MCF 10A (cell line): ENCODE measurements at places on chromosomes 7 and 10. TPM values are rescaled to one million over a fixed set of nuclear protein-coding genes. Genes with fewer than 3 reads are reported as not detected.

GRCh38 chr7:26447116-26447515, 155.5 kb downstream of the SNX10 start:
- no peaks in the 10 kb centered on the region for H3K27me3 ChIP-seq
- no peak for DNase-seq
- no peak overlapping the region for H3K27ac ChIP-seq
- H3K4me3 ChIP-seq, result no peak overlapping the region
- H3K36me3 ChIP-seq, result no peaks in the 10 kb centered on the region

The GRM8 gene
- not detected in 2 replicates for total RNA-seq

- H3K27ac ChIP-seq, result peak overlapping the region; percentile 92
- no peaks in the 10 kb centered on the region for H3K27me3 ChIP-seq
- H3K4me1 ChIP-seq, result peaks cover 35% of the 10 kb centered on the region
- H3K36me3 ChIP-seq, result peaks cover 18% of the 10 kb centered on the region
- H3K4me3 ChIP-seq, result peak overlapping the region; percentile 86
Measured at GRCh38 chr7:816751-817671, 15.3 kb upstream of the SUN1 start.

- no peaks in the 10 kb centered on the region for H3K27me3 ChIP-seq
- peak overlapping the region; percentile 63 for H3K27ac ChIP-seq
- peaks cover 42% of the 10 kb centered on the region for H3K36me3 ChIP-seq
- no peak for DNase-seq
Measured at GRCh38 chr7:151062111-151062398, 2.7 kb downstream of the SLC4A2 start.

- no peak overlapping the region for H3K4me3 ChIP-seq
- H3K4me1 ChIP-seq, result peaks cover 33% of the 10 kb centered on the region
- DNase-seq, result peak; percentile 39
Measured at GRCh38 chr7:129970816-129971215, 18.1 kb upstream of the UBE2H start.

The ASAH2 gene
- 3.9 and 7.4 TPM in 2 replicates for total RNA-seq

The KCNIP2 gene
- 2.1 and 2.6 TPM in 2 replicates for total RNA-seq

DNA sequence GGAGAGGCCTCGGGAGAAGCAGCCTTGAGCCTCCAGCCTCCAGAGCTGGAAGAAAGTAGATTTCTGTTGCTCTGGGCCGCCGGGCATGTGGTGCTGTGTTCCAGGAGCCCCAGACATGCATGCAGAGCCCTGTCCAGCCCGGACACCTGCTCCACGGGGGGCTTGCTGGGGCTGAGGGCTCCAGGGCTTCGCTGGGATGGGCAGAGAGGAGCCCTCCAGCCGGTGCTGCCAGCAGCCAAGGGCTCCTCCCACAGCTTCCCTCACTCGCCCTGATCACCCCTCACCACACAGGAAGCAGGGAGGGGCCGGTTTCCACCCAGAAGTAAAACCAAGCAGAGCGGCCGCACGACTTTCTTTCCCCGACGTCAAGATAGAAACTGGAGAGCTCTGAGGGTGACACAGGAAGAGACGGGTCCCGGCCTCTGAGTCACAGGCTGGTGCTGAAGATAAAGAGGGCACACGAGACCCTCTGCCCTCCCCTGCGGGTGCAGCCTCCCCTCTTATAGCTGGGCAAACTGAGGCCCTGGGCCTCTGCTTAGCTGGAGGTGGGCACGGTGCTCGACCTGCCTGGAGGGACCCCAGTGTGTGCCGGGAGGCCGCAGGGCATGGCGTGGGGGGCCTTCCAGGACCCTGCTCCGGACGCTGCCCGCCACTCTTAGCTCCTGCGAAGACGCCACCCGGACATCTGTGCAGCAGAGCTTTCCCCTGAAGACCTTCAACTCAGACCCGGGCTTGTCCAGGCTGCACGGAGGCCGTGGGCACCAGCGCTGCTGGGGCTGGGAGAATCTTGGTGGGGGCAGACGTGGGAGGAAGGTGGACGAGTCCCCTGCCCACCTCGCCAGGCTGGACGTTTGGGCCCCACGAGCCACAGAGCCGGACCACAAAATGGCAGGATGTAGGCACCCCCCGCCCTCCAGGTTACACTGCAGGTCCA, 31.1 kb downstream of the ADAP1 start:
- H3K4me1 ChIP-seq, result no peaks in the 10 kb centered on the region
- no peaks in the 10 kb centered on the region for H3K27me3 ChIP-seq
- no peak for DNase-seq

GRCh38 chr10:43292755-43293676, 26.2 kb upstream of the RASGEF1A start:
- H3K27me3 ChIP-seq, result no peaks in the 10 kb centered on the region
- H3K4me1 ChIP-seq, result peaks cover 5% of the 10 kb centered on the region
- no peak overlapping the region for H3K4me3 ChIP-seq

GRCh38 chr10:98956576-98957260, 278.9 kb downstream of the HPSE2 start:
- no peaks in the 10 kb centered on the region for H3K36me3 ChIP-seq
- no peaks in the 10 kb centered on the region for H3K27me3 ChIP-seq
- H3K27ac ChIP-seq, result no peak overlapping the region
- H3K4me1 ChIP-seq, result no peaks in the 10 kb centered on the region
- no peak for DNase-seq

DNA sequence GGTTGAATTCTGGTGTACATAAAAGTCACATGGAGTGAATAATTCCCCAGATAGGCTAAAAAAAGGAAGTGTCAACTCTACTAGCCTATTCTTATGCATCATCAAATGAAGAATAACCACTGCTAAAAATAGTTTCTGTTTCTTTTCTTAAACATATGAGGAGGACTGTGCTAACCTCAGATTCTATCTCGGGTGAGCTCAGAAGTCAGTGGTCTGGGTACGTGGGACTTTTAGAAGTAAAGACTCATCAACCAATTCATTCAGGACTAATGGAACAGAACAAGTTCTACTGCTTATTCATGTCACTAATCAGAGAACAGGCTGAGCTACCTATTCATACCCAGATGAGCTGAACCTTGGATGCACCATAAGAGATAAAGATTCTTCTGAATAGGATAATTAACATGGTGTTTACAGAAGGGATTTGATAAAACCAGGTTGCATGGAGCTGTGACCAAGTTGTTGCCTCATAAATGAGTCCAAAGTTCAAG, 9.5 kb upstream of the ASAH2 start:
- no peak for DNase-seq
- H3K27me3 ChIP-seq, result peaks cover 81% of the 10 kb centered on the region
- H3K4me1 ChIP-seq, result no peaks in the 10 kb centered on the region
- H3K27ac ChIP-seq, result no peak overlapping the region
- H3K36me3 ChIP-seq, result no peaks in the 10 kb centered on the region

- no peak overlapping the region for H3K27ac ChIP-seq
- H3K27me3 ChIP-seq, result peaks cover 41% of the 10 kb centered on the region
Measured at GRCh38 chr10:123840714-123841113, 50.9 kb downstream of the CPXM2 start.

GRCh38 chr7:77687747-77688144, 8.5 kb upstream of the RSBN1L start:
- H3K36me3 ChIP-seq, result peaks cover 24% of the 10 kb centered on the region
- peak overlapping the region; percentile 35 for H3K27ac ChIP-seq
- H3K4me3 ChIP-seq, result no peak overlapping the region
- peaks cover 23% of the 10 kb centered on the region for H3K4me1 ChIP-seq

The CYP17A1 gene
- total RNA-seq, result not detected in 2 replicates

The SLC37A3 gene
- total RNA-seq, result 25.5 and 36.1 TPM in 2 replicates

DNA sequence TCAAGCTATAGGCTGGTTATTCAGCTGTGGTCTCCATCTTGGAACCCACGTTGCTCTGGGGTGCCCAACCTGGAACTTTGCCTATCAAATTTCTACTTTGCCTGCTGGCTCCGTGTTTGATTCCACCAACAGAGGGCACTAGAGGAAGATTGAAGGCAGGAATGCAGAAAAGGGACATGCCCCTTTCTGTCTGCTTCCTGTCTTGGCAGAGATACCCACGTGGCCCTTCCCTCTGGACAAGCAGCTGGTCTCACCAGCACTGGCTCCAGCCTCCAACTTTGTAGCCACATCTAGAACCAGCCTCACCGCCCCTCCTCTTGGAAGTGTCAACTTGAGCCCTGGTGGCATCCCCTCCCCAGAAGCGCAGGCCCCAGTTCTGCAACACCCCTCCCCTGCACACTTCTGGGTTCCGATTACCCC, 52.1 kb upstream of the ZNF438 start:
- no peaks in the 10 kb centered on the region for H3K36me3 ChIP-seq
- no peak overlapping the region for H3K4me3 ChIP-seq
- no peak overlapping the region for H3K27ac ChIP-seq
- no peaks in the 10 kb centered on the region for H3K4me1 ChIP-seq
- DNase-seq, result peak; percentile 66
- H3K27me3 ChIP-seq, result no peaks in the 10 kb centered on the region

The AGR3 gene
- total RNA-seq, result not detected in 2 replicates

DNA sequence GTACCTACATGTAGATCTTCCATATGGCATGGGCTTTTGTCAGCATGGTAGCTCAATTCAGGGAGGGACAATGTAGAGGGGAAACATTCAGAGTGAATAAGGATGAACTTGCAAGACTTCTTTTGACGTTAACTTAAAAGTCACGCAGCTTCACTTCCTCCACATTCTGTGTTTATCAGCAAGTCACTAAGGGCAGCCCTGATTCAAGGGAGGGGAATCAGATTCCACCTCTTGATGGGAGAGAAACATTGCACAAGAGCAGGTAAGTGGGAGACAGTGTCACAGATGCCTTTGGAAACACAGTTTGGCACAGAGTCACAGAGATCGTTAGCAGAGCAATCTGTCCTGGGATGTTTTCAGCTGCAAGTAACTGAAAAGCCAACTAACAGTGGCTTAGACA, 26.2 kb downstream of the C10orf67 start:
- DNase-seq, result no peak
- no peak overlapping the region for H3K4me3 ChIP-seq
- no peaks in the 10 kb centered on the region for H3K4me1 ChIP-seq
- H3K27me3 ChIP-seq, result no peaks in the 10 kb centered on the region
- no peaks in the 10 kb centered on the region for H3K36me3 ChIP-seq
- H3K27ac ChIP-seq, result no peak overlapping the region

GRCh38 chr7:154183482-154183881, 131.3 kb downstream of the DPP6 start:
- no peak overlapping the region for H3K4me3 ChIP-seq
- DNase-seq, result no peak
- no peak overlapping the region for H3K27ac ChIP-seq

The CYP2C9 gene
- not detected in 2 replicates for total RNA-seq

The CYP26C1 gene
- total RNA-seq, result 0.07 and 0.14 TPM in 2 replicates

DNA sequence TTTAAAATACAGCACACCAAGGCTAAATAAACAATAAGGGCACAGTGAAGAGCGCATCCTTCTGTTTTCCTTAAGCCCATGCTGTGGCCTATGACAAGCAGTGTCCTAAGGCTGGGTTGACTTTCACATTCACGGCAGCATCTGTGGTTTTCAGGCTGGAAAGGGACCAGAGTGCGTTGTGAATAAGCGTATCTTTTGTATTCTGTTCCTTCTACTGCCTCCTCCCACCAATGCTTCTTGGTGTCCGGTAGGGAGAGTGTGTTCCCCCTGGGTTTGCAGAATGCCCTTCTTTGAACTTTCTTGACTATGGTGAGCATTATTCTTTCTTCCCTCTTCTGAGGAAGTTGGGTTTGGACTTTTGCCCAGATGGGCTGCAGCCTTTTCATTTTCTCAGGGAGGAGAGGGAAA, 73.6 kb downstream of the ABCA13 start:
- H3K4me1 ChIP-seq, result no peaks in the 10 kb centered on the region
- no peak for DNase-seq
- H3K27me3 ChIP-seq, result peaks cover 55% of the 10 kb centered on the region
- no peak overlapping the region for H3K4me3 ChIP-seq
- no peak overlapping the region for H3K27ac ChIP-seq

DNA sequence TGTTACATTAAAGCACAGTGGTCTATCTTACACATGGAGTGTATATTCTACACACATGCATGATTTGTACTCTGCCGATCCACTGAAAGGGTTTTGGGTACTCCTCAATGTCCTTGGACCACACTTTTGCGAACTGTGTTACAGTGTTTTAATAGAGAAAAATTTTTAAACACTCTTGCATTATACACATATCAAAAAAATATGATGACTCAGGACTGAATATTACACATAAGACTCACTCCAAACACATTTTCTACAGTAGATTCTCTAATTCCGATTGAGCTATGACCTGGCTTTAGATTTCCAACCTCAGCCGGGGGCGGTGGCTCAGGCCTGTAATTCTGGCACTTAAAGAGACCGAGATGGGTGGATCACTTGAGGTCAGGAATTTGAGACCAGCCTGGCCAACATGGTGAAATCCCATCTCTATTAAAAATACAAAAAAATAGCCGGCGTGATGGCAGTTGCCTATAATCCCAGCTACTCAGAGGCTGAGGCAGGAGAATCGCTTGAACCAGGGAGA, 222.4 kb downstream of the CACNA2D1 start:
- no peaks in the 10 kb centered on the region for H3K36me3 ChIP-seq
- H3K4me1 ChIP-seq, result no peaks in the 10 kb centered on the region
- H3K27ac ChIP-seq, result no peak overlapping the region
- no peak for DNase-seq

The SEMA3A gene
- 1.5 and 3.2 TPM in 2 replicates for total RNA-seq

DNA sequence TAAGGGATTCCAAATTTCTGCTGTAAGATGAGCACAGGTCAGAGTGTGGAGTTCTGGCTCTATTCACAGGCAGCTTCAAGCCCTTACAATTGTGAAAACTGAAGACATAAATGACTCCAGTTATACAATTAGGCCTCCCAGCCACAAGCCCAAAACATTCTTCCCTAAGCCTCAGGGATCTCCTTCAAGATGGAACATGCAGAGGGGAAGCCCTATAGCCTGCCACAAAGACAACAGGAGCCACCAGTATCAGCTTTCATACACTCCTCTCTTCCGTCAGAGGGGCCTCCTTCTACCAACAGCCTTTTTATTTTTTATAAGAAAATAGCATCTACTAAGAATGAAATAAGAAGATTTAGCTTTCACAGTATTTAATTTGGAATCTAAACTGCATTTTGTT, 46.5 kb downstream of the DLD start:
- H3K27me3 ChIP-seq, result no peaks in the 10 kb centered on the region
- H3K4me3 ChIP-seq, result no peak overlapping the region
- H3K36me3 ChIP-seq, result no peaks in the 10 kb centered on the region
- DNase-seq, result no peak
- H3K27ac ChIP-seq, result peak overlapping the region; percentile 69

DNA sequence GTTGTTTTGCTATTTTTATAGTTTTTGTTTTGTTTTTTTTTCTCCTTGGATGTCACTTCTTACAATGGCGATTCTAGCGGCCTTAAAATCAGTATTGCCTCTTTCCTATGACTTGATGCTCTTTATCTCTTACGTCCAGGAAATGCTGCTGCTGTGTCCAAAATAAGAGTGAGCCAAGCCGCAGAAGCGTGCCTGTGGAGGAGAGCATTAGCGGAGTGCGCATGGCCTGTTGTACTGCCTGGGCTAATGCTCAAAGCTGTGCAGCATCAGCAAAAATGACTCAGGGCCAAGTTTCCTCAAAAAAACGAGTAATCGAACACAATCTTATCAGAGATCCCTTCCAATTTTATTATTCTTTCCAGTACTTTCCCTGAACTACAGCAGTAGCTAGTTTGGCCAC, 18.5 kb upstream of the GAD2 start:
- no peak for DNase-seq
- H3K4me3 ChIP-seq, result no peak overlapping the region
- H3K27ac ChIP-seq, result no peak overlapping the region
- H3K27me3 ChIP-seq, result no peaks in the 10 kb centered on the region
- H3K36me3 ChIP-seq, result no peaks in the 10 kb centered on the region
- H3K4me1 ChIP-seq, result no peaks in the 10 kb centered on the region

- DNase-seq, result peak; percentile 29
- no peaks in the 10 kb centered on the region for H3K4me1 ChIP-seq
- H3K27me3 ChIP-seq, result peaks cover 31% of the 10 kb centered on the region
Measured at GRCh38 chr7:104264285-104264684, 56.5 kb upstream of the ORC5 start.

GRCh38 chr10:14623931-14624330, 150.8 kb downstream of the FAM107B start:
- no peaks in the 10 kb centered on the region for H3K36me3 ChIP-seq
- H3K4me3 ChIP-seq, result no peak overlapping the region
- no peaks in the 10 kb centered on the region for H3K27me3 ChIP-seq
- H3K27ac ChIP-seq, result no peak overlapping the region
- H3K4me1 ChIP-seq, result no peaks in the 10 kb centered on the region

The SLC29A4 gene
- total RNA-seq, result 0.56 and 0.96 TPM in 2 replicates
